ENCODE measurements at places on chromosomes 5 and 9.

DNA sequence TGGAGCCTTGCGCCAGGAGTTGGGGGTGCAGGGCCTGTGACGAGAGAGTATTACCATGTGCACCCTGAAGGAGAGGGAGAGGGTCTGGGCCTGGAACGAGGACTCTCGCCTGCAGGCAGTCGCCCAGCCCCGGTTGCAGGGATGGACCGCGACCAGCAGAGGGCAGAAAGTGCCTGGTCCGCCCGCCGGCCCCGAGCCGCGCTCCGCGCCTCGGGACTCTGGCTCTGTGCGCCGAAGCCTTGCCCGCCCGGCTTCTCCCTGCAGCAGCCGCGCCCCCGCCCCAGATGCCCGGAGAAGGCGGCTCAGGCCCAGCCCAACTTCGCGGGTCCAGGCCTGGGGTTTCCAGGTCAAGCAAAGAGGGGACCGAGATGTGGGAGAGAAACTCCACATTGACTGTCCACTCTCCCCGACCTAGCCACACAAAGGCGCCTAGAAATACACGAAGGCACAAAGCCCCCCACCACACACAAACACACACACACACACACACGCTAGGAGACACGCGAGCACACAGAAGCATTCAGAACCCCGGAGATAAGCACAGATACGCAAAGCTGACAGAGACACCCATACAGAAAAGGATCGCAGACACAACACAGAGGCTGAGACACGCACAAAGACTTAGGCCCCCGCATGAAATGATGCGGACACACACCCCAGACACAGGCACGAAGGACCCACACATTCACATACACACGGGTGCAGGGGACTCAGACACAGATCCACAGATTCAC is 2.0 kb upstream of the LMX1B start:
- DNase-seq: no peak

DNA sequence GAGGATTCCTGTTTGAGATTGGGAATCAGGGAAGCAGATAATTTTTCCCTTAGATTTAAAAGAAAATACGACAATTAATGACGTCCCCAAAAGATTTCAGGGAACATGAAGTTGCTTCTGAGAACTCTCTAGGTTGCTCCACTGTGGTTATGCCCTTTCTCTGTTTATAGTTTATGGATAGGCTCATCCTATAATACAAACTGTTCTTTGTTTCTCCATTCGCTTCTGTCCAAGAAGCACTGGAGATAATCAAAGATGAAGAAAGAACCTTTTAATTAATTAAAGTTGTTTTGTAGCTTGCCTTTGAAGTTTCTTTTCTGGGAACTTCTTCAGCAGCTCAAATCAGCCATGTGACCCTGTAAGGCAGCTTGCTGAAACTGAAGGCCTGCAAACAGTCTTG is 87.5 kb downstream of the CHSY3 start:
- DNase-seq: no peak

DNA sequence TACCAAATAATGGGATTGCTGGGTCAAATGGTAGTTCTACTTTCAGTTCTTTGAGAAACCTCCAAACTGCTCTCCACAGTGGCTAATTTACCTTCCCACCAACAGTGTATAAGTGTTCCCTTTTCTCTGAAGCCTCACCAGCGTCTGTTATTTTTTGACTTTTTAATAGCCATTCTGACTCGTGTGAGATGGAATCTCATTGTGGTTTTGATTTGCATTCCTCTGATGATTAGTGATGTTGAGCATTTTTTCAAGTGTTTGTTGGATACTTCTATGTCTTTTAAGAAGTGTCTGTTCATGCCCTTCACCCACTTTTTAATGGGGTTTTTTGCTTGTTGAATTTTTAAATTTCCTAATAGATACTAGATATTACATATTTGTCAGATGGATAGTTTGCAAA is 28.4 kb upstream of the SUSD1 start:
- peak; percentile 30 for DNase-seq

- no peak for DNase-seq
Observed at GRCh38 chr5:160493806-160494338, 72.2 kb downstream of the PTTG1 start.

DNA sequence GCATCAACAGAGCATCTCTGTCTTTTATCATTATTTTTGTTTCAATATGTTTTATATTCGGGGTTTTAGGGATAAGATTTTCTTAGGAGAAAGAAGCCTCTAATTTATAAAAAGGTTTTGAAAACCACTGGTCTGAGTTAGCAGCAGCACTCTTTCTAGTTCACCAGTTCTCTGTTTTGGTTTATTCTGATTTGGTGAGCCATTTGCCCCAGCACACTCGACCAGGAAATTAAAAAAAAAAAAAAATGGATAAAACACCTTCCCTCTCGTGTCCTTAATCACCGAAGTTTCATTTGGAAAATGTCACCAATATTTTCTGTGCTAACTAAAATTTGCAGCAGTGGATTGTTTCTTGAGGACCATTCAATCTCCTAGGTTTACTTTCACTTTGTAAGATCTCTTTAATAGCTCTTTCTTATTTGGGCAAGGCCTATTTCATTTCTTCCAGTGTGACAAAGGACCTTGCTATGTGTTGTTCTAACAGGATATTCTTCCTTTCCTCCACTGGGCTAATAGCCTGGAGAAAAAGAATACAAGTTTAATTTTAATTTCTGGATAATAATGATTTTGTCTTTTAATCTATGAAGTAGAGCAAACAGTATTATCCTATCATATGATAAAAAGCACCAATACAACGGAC is 57.8 kb upstream of the ANXA1 start:
- DNase-seq: no peak

- DNase-seq: no peak
Observed at GRCh38 chr5:143204474-143205246, 198.8 kb downstream of the NR3C1 start.

DNA sequence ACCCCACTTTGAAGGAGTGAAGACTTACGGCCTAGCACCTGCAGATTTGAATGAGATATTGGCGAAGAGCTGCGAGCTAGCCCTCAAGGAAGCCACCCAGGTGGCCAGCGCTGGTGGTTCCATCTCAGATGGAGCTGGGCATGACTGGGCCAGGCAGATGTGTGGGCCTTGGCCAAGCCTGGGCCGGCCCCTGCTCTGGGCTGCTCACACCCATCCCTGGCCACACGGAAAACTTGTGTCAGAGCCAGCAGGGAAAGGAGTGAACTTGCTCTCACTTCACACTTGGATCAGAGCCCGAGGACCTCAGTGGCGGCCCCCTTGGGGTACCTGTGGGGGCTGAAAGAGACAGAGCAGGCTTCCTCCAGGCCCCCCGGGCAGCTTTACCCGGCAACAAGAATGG is 44.2 kb downstream of the ROPN1L start:
- no peak for DNase-seq

DNA sequence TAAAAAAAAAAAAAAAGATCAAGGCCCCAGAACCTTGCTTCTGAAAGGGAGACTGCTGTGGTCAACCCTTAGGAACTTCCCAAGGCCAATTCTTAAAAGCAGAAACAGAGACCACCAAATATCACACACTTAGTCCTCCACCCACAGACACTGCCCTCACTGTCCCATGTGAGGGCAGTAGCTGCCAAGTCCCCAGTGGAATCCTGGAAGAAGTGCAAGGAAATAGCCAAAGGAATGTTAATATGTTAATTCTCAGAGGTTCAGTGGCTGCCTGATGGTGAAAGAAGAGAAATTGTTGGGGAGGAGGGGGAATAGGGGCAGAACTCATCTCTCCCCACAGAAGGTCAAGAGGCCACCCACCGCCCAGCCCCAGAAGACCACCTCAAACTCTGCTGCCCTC is 23.1 kb downstream of the FSTL4 start:
- no peak for DNase-seq

DNA sequence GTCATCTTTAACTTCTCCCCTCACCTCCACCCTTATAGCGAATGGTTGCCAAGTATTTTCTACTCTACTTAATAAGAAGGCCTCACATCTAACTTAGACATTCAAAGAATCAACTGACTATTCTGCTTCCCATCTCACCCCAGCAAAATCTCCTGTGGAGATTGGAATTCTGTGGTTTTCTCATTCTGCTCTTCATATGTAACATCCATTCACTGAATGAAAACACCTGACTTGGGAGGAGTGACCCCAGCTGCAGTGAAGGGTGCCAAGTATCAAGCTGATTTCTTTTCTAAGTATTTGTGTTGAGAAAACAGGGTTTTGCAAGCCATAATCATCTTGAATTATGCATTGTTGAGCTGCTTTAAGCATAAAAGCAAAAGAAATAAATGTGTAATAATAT is 42.5 kb upstream of the TAF1L start:
- DNase-seq: no peak

- no peak for DNase-seq
Observed at GRCh38 chr5:129591508-129592160, 131.5 kb downstream of the ADAMTS19 start.

DNA sequence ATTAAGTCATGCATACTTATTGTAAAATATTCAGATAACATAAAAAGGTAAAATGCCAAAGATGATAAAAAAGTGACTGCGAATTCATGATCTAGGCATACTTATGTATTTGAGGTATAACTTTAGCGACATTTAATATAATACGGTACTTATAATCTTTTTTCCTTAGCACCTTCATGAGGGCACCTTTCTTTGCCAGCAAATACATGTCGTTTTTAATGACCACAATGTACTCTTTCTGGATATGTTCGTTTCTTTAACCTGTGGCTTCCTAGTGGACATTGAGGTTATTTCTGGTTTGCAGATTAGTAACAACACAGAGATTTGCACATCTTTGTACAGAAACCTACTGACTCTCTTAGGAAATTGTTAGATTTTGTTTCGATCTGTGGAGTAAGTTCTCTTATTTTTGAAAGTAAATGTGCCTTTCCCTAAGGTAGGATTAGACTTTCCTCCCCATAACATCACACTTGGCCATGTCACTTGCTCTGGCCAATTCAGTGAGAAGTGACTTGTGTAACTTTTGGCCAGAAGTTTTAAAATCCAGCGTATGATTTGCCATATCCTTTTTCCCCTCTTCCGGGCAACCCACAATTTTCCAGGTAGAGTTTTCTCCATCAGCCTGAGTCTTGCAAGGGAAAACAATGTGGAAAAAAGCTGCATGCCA is 24.4 kb downstream of the ANKRD33B start:
- DNase-seq: no peak

GRCh38 chr5:180140571-180140970 is 68.4 kb downstream of the RASGEF1C start:
- DNase-seq: no peak

DNA sequence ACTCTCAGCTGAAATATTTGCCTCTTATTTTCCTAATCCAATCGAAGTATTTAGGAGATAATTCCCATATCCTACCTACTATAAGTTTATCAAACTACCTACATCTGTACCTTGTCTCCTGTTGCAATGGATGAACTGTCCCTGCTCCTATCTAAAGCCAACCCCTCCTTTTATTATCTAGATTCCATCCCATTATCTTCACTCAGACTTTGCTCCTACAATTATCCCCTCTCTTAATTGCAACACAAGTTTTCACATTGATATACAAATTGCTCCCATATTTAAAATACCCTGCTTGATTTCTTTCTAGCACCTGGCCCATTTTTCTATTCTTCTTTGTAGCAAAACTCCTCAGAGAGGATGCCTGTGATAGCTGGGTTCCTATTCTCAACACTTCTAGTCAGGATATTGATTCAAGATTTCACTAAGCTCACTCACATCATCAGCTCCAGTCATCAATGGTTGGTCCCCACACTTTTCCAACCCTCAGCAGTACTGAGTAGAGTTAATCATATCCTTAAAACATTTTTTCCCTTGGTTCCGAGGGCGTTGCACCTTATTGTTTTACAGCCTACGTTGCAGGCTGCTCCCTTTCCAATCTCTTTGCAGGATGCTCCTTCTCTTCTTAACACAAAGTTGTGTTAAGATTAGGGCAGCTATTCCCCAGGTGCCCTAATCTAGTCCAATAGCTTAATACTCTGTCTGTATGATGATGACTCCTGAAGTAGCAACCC is 177.8 kb upstream of the PTGER4 start:
- DNase-seq: no peak

- DNase-seq: no peak
Observed at GRCh38 chr5:109660301-109660700, 29.4 kb upstream of the MAN2A1 start.

DNA sequence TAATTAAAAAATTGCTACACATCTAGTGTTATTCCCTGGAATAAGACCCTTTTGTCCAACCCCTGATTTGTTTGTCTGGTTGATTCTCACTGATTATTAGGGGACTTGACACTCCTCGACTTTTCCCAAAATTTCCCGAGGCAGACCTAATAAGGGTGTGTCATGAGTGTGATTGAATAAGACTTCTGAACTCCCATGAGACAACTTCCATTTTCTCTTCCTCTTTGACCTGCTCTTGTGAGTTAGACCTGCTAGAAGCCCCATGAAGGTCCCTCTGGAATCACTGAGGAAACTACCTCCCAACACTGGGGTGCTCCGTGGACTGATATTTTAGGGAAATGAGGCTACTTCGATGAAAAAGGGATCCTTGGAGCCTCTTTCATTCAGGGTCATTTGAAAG is 83.4 kb downstream of the MUSK start:
- DNase-seq: no peak

DNA sequence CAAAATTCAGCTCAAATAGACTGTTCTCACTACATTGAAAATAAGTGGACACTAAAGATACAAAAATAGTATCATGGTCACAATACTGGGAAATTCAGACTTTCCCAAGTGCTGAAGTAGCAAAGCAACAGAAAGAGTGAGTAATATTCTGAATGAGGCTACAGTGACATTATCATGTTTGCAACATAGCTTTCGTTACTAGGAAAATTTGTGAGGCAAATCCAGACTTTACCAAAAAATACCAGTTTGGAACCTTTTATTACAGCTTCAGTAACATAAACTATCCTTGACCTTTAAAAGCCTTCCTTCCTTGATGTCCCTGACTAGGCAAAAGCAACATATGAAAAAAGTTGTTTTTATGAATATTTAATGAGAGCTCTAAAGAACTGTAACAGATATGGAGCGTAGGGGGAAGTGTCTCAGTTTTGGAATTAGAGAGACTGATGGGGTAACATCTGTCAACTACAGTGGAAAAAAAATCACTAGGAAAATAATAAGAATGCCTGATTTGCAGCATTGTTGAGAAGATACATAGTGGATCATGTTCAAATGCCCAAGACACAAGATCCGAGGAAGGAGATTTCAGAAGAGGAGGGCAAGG is 312.9 kb downstream of the ADGRV1 start:
- DNase-seq: no peak

- DNase-seq: no peak
Observed at GRCh38 chr9:134863941-134864820, 16.4 kb upstream of the FCN2 start.

DNA sequence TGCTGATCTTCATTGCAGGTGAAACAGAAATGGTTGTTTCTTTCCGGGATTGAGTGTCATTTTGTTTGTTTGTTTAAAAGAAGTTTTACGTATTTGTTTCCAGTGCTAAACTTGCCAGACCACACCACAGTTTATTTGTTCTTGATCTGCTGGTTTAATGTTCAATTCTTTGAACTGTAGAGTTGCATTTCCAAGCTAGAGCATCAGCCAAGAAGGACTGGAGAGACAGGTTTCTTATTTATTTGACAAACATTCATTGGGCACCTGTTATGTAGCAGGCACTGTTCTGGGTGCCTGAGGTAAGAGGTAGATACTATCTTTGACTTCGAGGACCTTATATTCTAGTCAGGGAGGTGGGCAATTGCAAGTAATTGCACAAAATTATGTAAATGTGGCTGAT is 45.0 kb downstream of the MCCC2 start:
- no peak for DNase-seq

GRCh38 chr9:131628459-131629225 is 83.3 kb downstream of the PRRT1B start:
- DNase-seq: no peak
